AG04449 (cell line): ENCODE measurements at places on chromosomes 5 and 9.

DNA sequence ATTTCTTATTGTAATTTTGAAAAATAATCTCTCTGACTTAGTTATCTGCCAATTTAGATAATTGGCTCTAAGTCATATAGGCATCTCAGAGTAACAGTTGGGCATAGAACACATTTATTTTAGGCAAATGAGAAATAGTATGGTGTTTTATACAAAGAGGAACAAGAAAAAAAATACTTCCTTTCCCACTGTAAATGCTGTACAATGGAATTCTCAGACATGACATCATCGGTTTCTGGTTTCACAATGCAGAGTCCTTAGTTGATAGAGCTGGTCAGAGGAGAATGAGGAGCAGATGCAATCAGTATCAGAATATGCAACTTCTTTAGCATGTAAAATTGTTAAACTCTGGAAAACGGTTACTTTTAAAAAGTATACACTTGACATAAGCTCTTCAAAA, 49.4 kb downstream of the PLK2 start:
- peak; percentile 60 for DNase-seq

GRCh38 chr9:98808875-98809274, 1.4 kb downstream of the GALNT12 start:
- DNase-seq: no peak

GRCh38 chr5:79481574-79481973, 32.4 kb downstream of the HOMER1 start:
- no peak for DNase-seq

DNA sequence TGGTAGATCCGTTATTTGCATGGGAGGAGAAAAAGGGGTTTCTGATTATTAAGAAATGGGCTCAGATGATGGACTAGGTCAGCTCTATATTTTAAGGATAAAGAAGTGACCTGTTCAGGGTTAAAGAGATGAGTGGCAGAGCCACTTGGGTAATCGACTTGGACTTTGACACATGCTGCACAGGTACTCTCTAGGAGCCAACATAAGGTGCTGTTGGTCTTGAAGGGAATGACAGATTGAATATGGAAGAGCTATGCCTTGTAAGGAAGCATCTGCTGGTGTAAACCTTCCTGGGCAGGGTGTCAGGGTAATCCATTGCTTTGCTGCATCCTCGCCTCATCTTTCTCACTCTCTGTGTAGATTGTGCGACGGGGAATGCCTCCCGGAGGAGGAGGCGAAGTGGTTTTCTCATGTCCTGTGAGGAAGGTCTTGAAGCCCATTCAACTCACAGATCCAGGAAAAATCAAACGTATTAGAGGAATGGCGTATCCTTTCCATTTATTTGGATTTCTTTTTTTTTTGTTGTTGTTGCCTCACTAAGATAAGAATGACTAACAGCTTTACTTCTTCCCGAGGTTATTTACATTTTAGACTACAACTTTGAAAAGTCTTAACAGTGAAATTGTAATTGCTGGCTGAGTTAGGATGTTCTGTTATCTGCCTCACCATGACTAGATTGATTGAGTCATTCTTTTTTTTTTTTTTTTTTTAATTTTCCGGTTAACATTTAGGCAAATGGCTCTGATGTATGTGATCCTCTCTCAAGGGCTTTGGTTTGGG, 41.2 kb downstream of the RCL1 start:
- no peak for DNase-seq

- DNase-seq: no peak
Observed at GRCh38 chr9:112863214-112863613, 27.5 kb downstream of the SLC46A2 start.

GRCh38 chr9:113931140-113931539, 55.0 kb downstream of the ZNF618 start:
- DNase-seq: no peak

DNA sequence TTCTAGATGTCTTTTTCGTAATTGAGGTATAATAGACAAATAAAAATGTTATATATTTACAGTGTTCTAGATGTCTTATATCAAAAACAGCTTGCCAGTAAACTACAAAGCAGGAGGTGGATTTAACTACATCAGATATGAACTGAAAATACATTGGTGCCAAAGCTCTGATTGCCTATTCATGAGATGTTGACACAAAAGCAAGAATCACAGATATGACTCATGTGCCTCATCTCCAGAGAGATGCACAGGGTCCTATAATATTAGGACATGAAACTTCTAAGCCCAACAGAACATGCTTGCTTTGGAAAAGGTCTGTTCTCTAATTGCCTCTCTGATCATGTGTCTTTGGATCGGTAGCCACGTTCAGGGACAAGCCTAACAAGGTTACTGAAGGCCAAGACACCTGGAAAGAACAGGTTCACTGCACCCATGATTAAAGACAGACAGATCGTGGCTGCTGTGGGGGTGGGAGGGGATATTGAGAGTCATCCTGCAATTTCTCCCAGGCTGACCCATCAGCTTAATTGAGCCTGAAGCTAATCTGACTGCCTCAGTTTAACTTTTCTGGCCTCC, 16.8 kb downstream of the ABCA1 start:
- DNase-seq: no peak

DNA sequence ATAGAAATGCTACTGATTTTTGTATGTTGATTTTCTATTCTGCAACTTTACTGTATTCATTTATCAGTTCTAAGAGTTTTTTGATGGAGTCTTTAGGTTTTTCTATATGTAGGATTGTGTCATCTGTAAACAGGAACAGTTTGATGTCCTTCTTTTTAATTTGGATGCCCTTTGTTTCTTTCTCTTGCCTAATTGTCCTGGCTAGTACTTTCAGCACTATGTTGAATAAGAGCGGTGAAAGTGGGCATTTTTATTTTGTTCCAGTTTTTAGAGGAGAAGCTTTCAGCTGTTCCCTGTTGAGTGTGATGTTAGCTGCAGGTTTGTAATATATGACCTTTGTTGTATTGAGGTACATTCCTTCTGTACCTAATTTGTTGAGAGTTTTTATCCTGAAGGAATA, 13.3 kb downstream of the HSD17B4 start:
- no peak for DNase-seq

DNA sequence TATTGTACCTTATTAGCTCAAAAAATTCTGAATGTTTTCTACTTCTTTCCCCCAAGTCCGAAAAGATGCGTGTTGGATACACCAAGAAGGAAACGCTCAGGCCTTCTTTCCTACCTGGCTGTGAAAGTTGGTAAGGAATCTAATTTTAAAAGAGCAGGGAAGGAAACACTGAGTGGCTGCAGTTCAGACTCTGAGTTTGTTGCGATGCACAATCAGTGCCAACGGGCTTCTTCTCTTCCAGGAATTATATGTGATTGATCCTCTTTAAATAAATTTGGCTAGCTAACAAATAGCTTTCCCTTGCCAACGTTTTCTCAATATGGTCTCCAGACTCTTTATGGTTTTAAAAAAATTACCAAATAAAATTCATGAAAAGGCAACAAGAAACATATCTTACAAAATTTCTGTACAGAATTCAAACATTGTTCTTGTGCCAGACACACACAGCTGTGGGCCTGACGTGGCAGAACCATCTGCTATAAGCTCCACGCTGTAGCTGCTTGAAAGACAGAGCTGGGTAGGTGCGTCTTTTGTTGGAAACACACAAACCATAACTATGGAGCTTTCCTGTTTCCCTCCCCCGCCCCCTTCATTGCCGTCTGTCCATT, 493.1 kb downstream of the ZNF608 start:
- DNase-seq: no peak

GRCh38 chr9:91516081-91516480, 92.4 kb upstream of the NFIL3 start:
- no peak for DNase-seq

DNA sequence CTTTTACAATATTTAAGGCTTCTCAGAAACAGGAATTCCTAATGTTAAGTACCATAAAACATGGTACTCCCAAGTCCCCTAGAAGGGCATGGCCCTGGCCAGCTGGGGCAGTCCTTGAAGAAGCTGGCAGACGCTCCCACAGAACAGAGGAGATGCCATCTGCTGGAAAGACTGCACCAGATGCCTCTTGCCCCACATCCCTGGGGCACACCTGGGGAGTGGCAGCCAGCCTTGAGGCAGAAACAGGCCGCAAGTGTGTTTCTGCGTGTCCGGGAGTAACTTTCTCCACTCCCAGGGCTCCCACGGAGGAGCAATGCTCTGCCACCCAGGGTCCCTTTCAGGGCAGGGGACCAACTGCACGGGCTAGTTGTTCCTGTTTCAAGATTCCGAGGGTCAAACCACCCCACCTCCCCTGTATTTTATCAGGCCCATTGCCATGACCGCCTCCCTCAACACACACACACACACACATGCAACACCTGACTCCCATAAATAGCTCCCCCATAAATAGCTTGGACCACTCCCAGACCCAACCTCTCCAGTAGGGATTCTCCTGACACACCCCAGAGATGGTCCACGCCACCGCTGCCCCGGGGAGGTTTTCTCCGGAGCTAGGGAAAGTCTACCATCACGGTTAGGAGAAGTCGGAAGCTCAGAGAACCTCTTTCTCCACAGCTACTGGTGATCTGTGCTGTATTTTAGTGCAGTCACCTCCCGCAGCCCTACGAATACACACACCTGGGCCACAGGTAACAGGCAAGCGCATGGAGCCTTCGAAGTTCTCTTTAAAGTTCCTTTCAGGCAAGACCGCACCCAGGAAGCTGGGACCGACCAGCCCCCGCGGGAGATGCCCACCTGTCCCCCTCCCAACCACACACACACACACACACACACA, 1.5 kb downstream of the SPOCK1 start:
- DNase-seq: no peak

DNA sequence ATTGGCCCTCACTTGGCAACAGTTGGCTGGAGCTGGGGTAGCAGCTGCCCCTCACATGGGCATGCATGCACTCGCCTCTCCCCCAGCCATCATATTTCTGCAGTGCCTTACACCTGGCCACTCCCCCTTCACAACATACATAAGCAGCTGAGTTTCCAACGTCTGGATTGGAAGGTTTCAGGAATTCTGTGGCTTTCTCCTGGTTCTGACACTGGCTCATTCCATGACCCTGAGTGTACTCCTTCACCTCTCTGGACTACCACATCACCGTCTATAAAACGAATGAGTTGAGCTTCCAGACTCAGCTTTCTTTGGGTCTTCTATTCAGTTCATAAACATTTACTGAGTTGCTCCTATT, 84.3 kb downstream of the GALNT10 start:
- no peak for DNase-seq

DNA sequence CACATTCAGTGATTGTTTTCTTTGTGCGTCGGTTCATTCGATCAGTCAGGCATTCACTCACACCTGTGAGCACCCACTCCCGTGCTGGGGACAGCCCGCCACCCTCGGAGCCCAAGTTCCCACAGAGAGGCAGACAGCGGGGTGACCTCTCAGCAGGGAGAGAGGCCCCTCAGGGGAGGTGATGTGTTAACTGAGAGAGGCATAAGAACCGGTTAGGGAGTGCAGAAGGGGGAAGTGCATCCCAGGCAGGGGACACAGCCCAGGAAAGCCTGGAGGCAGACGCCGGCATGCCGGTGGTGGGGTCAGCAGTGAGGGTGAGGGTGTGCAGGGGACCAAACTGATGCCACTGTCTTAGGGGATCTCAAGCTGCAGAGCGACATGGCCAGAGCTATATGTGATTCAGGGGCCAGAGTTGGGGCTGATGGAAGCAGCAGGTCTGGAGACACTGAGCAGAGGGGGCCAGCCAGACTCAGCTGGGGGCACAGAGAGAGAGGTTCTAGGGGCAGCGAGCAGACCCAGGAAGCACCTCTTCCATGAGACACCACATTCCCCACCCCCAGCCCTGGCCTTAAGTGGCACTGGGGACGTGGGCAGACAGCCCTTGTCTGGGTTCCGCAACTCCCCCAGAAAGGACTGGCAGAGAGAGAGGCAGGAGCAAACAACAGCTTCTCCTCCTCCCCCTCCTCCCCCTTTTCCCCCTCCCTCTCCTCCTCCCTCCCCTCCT, 35.9 kb downstream of the HK3 start:
- no peak for DNase-seq

DNA sequence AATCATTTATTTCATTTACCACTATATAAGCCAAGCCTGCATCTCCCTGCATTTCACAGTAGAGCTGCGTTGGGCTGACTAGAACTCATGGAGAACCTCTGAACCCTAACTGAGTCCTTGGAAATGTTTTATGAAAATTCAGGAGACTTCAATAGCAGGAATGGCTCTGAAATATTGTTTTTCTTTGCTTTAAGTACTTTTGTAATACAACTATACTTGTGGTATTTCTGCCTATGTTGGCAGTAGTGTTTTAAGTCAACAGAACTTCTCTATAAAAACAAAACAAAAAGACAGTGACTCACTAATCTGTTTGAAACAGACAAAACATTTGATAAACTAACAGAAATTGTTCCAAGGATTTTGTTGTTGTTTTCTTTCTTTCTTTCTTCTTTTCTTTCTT, 489.2 kb upstream of the MEF2C start:
- peak; percentile 16 for DNase-seq
